Nucleus accumbens (tissue), 56 donors: ENCODE measurements at places on chromosomes 13 and 19.

- no peak for DNase-seq
Measured at GRCh38 chr19:20313894-20314293, 146.9 kb downstream of the ZNF486 start.

DNA sequence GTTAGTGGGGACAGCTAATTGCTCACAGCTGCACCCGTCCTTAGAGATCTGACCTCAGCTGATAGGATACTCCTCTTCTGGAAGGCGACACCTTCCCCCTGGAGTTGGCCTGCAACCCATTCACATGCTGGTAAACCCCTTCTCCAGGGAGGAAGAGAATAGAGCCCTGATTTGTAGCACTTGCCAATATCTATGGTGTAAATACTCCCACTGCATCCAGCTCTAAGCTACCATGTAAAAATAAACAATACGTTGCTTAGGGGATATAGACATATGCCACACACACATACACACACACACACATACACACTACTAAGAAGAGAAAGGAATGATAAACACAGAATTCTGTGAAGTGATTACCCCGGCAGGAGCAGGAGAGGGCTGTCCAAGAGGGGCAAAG lies 49.4 kb upstream of the KCTD15 start:
- no peak for DNase-seq

- DNase-seq, result no peak
Measured at GRCh38 chr19:46806656-46807055, 18.3 kb upstream of the SLC1A5 start.

DNA sequence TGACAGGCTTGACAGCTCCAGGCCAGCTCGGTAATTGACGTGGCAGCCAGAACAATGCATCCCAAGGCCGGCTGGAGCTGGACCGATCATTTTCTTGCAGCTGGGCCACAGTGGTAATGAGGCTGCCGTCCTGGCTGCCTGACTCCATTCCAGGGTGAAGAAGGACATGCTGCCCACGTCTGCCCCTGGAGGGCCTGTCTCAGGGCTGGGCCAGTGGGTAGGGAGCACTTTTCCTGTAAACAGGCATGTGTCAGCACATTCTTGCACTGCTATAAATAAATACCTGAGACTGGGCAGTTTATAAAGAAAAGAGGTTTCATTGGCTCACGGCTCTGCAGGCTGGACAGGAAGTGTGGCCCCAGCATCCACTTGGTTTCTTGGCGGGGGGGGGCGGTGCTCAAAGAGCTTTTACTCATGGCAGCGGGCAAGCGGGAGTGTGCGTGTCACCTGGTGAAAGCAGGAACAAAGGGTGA lies 38.1 kb upstream of the KCTD15 start:
- no peak for DNase-seq

DNA sequence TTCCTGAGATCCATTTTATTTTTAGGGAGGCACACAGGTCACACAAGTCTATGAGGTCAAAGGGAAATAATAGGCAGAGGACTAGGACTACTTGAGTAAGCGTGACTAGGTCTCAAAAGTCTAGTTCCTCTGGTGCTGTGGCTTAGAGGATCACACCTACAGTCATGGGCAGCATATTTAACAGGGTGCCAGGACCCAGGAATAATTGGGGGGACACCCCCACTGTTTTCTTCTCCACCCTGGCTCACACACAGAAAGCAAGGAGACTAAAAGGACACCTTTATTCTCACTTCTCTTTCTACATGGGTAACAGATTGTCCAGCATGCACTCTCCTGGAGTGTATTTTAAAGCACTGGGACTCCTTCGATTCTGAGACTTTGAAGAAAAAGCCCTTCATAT lies 26.2 kb downstream of the OXGR1 start:
- DNase-seq, result no peak

GRCh38 chr13:27172495-27172842 lies 858 bp upstream of the USP12 start:
- DNase-seq, result no peak

GRCh38 chr13:24173795-24174194 lies 13.3 kb downstream of the SPATA13 start:
- no peak for DNase-seq
